Activated CD4-positive, alpha-beta T cell treated with anti-CD3 and anti-CD28 coated beads, Interleukin-2, amount 50 U/mL, for 24 hours (primary cell): ENCODE measurements at places on chromosomes 11 and 22.
A peak's percentile ranks its signal among the peaks of the same experiment; 100 is the strongest.

DNA sequence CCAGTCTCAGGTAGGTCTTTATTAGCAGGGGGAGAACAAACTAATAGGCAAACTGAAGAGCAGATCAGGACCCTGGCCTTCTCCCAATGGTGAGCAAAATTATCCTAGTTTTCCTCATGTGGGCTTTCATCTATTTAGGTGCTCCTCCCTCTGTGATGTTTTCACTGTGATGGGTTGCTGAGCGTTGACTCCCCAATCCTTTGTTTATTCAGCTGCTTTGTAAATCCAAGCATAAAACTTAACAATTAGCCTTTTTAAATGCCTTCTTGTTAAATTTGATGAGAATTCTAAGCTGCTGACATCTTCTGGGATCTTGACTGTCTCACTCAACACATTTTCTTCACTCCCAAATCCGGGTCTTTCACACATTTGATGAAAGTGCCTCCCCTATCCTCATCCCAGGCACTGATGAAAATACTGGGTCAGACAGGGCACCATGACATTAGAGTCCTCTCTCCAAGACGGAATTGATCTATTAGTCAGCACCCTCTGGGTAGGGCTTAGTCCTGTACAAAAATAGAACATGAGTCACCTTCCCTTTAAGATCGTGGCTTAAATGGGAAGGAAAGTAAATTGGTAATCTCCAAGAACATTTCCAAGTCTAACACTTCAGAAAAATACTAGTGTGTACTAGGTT, 199.3 kb upstream of the ISX start:
- DNase-seq, result no peak

- no peak for DNase-seq
Measured at GRCh38 chr11:69799582-69799981, 19.6 kb downstream of the FGF3 start.

DNA sequence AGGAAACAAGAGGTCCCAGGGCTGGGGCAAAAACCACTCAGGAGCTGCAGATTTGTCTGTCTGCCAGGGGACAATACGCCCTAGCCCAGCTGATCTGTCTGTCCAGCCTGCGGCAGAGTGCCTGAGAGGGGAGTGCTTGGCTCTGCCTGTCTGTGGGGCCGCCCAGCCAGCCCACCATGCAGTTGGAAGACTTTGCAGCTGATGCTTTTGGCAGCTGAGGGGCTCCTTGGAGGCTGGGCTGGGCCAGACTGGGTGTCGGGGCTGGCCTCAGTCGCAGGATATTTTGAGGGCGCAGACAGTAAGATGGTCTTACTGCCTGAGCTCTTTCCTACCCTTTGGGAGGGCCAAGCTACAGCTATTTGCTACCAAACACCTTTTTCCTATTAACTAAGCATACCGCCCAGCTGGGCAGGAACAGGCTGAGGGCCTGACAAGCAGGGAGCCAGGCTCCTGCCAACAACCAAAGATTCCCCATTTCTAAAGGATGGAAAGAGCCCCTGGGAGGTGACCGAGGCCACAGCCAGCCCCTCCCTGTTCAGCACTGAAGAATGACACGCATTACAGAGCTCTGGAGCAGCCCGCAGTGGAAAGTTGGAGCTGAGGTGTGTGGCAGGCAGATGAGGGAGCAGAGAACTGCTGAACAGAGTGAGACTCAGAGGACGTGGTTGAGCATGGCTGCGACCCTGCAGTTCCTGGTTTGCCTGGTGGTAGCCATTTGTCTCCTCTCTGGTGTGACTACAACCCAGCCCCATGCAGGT, at the start of gene FAM180B:
TSS of gene FAM180B (plus strand) at position 581 of the 758 bp plus-strand sequence. CDS start at position 672, 91 bp downstream.
- no peak for DNase-seq

DNA sequence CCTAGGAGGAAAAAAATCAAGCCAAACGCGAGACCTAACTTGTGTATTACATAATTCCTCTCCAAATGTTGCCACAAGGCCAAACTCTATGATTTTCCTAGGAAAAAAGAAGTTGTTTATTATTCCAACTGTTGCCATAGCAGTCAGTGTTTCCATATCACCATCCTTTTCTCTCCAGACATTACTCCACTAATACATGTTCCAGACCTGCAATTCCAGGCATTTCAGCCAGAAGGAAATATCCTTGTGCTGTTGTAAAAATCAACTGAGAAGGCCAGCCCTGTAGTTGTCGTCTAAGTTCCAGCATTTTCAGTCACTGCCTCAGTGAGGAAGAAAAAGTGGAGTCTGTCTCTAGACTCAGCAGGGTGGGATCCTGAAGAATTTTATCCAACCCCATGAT, 33.1 kb upstream of the PAMR1 start:
- DNase-seq, result no peak

GRCh38 chr11:46281371-46281831, 3.9 kb downstream of the CREB3L1 start:
- no peak for DNase-seq

DNA sequence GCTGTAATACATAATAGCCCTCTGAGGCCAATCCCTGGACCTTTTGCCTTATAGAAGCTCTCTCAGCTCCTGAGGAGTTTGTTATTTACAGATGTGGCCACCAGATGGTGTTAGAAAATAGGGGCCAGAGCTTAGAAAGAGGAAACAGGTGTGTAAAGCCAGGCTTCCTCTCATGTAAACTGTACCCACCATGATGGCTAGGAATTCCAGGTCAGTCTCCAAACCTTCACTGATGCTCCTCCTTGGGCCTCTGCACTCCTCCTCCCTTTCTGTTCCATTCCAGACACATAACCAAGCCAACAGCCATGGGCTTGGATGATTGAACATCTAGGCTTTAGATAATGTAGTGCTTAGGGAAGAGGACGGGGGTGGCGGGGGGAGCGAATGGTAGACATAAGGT, 39.7 kb downstream of the USP35 start:
- DNase-seq, result no peak

DNA sequence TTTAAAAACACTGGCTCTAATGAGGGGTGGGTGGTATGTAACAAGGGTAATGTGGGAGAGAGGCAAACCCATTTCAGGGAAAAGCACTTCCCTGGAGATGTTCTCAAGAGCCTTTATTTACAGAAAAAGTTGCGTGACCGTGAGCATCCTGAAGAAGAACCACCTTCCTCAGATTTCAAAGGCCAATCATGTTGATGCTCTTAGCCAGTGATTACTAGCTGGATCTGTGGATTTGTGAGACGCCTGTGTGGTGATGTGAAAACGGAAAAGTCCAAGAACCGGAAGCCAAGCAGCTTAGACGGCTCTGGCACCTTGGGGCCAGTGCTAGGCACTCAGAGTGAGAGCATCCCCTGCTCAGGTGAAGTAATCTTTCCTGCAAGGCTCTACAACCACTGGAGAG, 12.6 kb upstream of the UBASH3B start:
- DNase-seq, result no peak

DNA sequence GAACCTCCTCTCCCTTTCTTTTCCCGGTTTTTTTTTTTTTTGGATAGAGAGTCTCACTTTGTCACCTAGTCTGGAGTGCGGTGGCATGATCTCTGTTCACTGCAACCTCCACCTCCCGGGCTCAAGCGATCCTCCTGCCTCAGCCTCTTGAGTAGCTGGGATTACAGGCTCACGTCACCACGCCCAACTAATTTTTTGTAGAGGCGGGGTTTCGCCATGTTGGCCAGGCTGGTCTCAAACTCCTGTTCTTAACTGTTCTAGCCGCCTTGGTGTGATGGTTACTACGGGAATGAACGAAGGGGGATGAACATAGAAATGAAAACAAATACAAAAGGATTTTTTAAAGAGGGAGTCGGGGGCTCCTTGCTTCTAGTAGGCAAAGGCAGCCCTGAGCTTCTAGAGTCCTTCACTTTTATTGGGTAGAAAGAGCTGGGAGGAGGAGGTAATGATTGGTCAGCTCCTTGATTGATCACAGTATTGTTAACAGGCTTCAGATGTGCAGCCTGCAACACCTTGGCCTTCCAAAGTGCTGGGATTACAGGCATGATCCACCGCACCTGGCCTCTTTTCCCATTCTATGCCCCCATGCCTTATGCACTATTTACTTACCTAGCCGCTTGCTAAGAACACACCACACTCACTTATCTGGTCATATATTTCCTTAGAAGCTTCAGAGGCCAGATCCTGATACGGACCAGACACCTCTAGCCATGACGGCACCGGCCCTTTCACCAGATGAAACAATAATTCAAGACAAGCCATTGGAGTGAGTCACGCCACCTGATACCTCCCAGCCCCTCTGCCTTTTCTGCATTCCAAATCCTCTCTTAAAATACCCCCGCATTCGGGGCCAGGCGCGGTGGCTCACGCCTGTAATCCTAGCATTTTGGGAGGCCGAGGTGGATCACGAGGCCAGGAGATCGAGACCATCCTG, 20.7 kb downstream of the SUSD2 start:
- DNase-seq, result no peak

DNA sequence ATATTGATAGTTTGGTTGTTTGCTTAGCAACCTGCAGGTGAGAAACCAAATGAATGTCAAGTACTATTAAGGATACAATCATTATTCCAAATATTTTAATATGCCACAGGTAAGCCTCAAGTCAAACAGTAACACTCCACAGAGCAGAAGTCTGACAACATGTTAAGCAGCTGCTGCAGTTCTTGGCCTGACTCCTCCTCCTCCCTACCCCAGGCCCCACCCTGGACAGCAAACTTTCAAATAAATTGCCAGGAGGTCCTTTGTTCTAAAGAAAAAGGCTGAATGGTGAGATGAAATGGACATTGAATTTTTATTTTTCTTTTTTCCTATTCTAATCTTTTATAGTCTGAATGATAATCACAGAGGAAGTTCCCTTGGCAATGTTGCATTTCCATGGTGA, 260.0 kb upstream of the POU2AF2 start:
- no peak for DNase-seq

GRCh38 chr11:62505059-62505439, 41.6 kb downstream of the AHNAK start:
- no peak for DNase-seq

DNA sequence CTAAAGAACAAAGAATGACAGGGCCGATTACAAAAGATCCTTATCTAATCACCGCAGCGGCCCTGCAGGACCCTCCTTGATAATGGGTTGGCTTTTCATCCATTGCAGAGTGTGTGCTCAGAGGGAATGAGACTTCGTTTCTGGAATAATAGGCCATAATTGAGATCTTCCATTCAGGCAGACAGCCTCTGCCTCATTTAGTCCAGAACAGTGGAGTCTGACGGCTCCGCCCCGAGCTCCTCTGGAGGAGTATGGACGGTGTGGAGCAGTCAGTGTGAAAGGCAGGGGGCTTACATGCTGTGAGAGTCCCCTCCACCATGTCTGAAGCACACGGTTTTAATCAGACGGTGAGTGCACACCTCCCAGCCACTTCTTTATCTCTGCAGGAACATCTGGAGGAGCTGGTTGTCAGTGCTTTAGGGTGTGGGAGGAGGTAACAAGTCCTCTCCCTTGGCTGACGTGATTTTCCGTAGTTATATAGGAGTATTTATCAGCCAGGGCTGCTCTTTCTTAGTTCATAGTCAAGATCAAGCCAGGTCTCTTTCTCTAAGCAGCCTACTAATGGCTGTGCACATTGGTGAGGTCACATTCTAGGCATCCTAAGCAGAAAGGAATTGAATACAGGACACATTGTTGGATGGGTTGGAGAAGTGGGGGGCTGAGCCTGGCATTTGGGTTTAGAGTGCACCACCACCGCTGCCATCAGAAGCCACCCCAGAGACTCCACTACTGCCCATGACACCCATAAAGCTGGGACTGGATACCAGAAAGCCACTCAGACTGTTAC, 1477.9 kb downstream of the TBC1D22A start:
- no peak for DNase-seq

DNA sequence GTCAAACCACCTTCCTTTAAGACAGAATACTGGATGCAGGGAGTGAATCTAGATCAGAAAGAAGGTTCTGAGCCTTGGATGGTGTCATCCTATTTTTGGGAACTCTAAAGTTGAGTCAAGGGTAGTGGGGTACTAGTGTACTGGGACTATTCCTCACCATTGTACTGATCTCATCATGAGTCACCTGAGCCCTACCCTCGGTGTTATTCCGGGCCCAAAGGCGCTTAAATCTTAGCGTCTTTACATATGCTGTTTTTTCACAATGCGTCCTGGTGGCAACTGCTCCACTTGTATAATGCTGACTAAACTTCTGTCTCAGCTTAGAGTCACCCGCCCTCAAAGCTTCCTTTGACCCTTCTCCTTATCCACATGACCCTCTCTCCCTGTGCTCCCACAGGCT, 25.3 kb upstream of the PATE1 start:
- no peak for DNase-seq

DNA sequence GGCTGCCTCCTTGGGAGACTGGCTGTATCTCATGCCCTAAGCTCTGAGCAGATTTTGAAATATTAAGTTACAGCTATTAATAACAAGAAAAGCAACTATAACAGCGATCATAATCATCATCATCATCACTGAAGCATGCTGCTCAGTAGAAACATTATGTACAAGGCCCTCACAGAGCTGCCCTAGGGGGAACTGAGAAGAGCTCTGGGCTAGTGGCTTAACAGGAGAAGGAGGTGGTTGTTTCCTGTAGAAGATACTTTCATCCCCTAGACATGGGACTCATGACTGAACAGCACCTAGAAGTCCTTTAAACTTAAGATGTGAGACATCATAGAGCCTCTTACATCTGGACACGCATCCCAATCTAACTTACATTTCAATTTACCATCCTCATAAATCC, 332.8 kb upstream of the PLET1 start:
- no peak for DNase-seq

DNA sequence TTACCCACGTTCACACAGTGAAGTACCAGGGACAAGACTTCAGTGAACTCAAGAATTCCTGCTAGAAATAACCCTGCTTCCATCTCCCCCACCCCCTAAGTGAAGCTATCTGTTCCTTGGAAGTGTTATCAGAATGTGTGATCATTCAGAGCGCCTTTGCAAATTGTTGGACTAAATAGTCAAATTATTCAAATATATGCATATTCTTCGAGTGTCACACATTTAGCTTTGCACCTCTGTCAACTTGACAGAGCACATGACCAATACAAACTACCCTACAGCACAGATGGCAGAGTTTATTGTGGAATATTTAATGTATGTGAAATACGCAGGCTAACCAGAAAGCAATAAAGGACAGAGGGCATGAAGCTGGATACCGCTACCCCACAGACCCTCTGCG, 2.6 kb upstream of the BDNF start:
- no peak for DNase-seq

DNA sequence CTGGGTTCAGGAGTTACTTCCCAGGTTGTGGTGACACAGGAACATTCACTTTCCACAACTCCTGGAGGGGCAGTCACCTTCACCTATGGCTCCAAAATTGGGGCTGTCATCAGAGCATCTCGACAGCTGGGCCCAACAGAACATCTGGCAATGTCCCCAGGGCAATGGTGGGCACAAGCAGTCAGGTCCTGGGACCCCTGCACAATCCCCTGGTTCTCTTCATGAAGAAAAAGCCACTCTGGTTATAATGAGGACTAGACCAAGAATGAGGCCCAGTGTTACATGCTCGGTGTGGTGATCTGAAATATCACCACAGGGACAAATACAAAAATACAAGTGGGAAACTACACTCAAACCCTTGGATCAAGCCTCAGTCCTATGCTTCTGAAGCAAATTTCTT, 89.0 kb upstream of the VPREB1 start:
- DNase-seq, result no peak

- peak; percentile 43 for DNase-seq
Measured at GRCh38 chr11:122853971-122854446, 15.7 kb downstream of the CRTAM start.

- no peak for DNase-seq
Measured at GRCh38 chr11:69429716-69430491, 51.6 kb upstream of the LINC01488 start.

GRCh38 chr11:19844806-19845205, 132.2 kb downstream of the NAV2 start:
- DNase-seq, result no peak

GRCh38 chr11:130418756-130419155, 9.7 kb downstream of the ADAMTS8 start:
- DNase-seq, result no peak

GRCh38 chr11:73262851-73263495, 9.2 kb upstream of the P2RY6 start:
- DNase-seq, result no peak
